CD4-positive, alpha-beta T cell treated with Interferon alpha-2 for 1 hour (primary cell): ENCODE measurements at places on chromosomes 7 and 10.
A peak's percentile ranks its signal among the peaks of the same experiment; 100 is the strongest.

GRCh38 chr7:35508623-35509400 lies 186.1 kb downstream of the HERPUD2 start:
- no peak for DNase-seq

- no peak for DNase-seq
Observed at GRCh38 chr7:101412976-101413375, 50.3 kb downstream of the COL26A1 start.

- DNase-seq, result no peak
Observed at GRCh38 chr10:35797187-35797586, 155.1 kb upstream of the FZD8 start.

DNA sequence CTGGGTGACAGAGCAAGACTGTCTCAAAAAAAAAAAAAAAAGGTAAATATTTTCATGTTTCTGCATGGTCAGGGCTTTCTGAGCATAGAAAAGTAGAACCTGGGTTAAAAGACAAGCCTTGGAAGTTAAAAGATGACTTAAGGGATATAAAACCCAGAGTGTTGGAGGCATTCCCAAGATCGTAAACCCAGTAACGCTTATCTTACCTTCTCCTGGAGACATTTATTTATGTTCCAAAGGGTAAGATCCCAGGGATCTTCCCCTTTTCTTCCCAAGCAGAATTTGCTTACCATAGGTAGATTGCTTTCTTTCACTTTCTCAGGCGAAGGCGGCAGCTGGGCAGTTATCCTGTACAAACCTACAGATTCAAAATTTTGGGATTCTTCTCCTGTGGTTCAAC lies 22.2 kb downstream of the SUGCT start:
- DNase-seq, result no peak

- no peak for DNase-seq
Observed at GRCh38 chr7:48077423-48077822, 11.6 kb upstream of the UPP1 start.

- no peak for DNase-seq
Observed at GRCh38 chr7:40907286-40907685, 772.5 kb downstream of the SUGCT start.

GRCh38 chr10:27742195-27743011 lies 3.2 kb downstream of the MKX start:
- DNase-seq, result peak; percentile 71

- DNase-seq, result no peak
Observed at GRCh38 chr7:151104411-151105235, 18.3 kb downstream of the AGAP3 start.

DNA sequence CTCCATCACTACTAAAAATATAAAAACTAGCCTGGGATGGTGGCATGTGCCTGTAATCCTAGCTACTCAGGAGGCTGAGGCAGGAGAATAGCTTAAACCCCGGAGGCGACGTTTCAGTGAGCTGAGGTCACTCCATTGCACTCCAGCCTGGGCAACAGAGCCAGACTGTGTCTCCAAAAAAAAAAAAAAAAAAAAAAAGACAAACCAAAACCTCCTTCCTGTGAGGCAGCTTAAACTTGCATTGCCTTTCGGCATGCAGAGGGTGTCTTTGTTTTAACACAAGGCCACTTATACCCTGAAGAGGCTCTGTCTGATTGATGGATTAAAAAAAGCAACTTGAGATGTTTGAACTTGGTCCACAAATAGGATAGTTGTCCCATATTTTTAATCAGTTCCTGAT lies 128.4 kb upstream of the RSU1 start:
- DNase-seq, result no peak

- no peak for DNase-seq
Observed at GRCh38 chr7:65953001-65953720, 28.9 kb downstream of the GUSB start.

DNA sequence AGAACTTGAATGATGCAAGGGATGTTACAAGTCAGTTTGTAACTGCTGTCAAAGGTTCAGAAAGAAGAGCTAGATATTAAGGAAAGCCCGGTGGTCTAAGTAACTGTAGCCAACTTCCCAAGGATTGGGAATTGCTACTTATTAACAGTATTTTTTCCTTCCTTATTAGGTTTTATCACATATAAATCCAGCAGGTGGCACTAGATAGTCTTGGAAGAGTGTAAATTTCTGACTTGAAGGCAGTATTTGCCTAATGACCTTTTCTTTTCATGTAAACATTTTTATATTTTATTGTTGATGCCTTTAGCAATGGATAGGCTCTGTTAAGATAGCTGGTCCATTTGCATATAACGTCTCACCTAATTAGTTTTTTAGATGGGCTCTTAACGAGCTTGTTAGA lies 51.2 kb downstream of the ANLN start:
- DNase-seq, result peak; percentile 19

DNA sequence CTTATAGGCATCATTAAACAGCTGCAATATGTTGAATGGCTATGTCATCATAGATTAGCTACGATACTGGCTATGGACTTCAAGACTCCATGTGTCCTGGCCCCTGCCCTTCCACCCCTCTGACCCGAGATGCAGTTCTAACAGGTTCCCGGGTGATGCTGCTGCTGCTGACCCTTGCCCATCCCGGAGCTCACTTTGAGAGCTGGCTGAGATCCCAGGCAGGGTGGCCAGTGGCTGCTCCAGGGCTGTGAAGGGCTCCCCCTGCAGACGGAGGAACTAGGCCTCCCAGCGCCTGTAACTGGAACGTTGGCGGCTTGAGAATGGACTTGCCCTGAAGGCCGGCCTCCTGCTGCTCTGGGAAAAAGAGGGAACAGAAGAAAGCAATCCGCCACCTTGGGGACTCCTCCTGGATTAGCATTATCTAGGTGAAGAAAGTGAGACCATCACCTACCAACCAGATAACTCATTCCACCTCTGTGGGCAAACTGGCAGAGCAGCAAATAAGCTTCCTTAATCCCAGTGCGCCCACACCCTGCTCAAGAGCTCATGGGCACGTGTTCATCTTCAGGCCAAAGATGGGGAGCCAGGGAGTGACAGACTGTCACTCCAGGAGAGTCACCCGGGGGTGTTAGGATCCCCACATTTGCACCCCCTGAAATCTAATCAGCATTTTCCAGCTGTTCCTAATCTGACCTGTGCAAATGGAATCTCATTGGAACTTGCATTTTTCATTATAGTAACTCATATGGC lies 56.8 kb downstream of the PARP12 start:
- DNase-seq, result no peak

- no peak for DNase-seq
Observed at GRCh38 chr10:29731760-29732159, 97.0 kb upstream of the SVIL start.

GRCh38 chr10:48634984-48635557 lies 30.2 kb upstream of the ARHGAP22 start:
- no peak for DNase-seq

DNA sequence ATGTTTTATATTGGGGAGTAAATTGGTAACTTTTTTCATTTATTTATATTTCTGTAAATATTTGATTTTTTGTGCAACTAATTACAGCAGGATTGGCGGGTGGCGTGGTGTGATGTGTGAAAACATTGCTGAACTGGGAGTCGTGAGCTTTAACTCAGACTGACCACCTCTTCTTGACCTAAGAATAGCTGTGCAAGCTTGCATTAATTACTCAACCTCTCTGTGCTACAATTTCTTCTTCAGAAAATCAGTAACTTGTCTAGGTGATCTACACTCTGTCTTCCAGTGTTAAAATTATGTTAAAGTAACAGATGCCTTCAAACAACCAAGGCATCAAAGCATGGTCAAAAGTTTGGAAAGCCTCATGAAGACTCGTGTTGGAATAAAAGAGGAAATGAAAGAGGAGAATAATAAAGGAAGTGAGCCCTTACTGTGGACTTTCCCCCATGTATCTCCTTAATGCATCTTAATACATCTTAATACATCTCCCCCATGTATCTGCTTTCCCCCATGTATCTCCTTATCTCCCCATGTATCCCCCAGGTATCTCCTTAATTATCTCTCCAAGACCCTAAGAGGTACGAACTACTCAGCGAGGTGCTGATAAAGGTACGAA lies 71.2 kb downstream of the SVIL start:
- no peak for DNase-seq
